ENCODE measurements at places on chromosomes 7 and 10.
A peak's percentile ranks its signal among the peaks of the same experiment; 100 is the strongest.

- no peak for DNase-seq
Observed at GRCh38 chr10:3682745-3683144, 102.3 kb downstream of the KLF6 start.

GRCh38 chr7:158595068-158595467 lies 7.4 kb upstream of the PTPRN2 start:
- peak; percentile 14 for DNase-seq

GRCh38 chr7:113730309-113730955 lies 188.4 kb downstream of the PPP1R3A start:
- peak; percentile 76 for DNase-seq

DNA sequence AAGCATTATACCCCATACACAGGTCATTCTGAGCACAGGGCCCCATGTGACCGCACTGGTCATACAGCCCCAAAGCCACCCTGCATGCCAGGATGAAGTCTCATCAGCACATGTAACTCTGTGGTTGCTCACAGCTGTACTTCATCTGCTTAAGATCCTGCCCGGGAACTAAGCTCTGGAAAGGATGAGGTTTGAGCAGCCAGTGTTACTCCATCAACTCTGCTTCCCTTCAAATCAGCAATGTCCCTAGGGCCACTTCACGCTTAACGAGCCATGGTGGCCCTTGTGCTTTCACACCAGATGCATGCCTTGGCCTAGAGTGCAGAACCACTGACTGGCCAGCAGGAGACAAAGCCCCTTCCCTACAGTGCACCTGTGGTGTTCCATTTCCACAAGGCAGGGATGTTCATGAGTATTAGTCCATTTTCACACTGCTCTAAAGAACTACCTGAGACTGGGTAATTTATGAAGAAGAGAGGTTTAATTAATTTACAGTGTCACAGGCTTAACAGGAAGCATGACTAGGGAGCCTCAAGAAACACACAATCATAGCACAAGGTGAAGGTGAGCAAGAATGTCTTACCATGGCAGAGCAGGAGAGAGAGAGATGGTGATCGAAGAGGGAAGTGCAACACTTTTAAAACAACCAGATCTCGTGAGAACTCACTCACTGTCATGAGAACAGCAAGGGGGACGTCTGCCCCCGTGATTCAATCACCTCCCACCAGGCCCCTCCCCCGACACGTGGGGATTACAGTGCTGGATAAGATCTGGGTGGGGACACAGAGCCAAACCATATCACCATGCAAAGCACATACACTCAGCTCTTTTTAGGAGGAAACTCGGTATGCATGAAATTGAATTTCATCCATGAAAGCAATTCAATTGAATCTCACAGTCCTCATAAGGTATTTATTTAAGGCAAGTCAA lies 149.0 kb upstream of the CDCA7L start:
- DNase-seq = peak; percentile 2

DNA sequence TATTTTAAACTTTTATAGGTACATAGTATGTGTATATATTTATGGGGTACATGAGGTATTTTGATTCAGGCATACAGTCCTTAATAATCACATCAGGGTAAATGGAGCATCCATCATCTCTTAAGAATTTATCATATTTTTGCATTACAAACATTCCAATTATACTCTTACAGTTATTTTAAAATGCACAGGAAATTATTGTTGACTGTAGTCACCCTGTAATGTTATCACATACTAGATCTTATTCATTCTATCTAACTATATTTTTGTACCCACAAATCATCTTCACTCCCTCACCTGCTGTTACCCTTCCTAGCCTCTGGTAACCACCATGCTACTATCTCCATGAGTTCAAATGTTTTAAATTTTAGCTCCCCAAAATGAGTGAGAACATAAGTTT lies 56.3 kb upstream of the FAM3C start:
- DNase-seq = peak; percentile 10

DNA sequence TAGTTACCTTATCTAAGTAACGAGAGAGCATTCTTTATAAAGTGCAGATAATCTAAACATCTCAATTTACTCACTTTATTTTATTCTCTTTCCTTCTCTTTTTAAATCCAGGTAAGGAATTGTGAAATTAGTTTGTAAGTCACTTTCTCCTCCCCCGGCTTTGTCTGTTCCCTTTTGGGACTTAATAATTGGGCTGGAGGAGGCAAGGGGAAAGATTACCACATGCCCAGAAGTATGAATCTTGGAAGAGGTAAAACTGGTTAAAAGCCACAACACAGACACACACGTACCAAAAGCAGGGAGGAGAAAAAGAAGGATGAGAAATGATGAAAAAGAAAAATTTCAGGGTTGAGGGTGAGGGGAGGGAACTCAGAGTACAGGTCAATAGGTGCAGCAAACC lies 63.3 kb upstream of the LRRC17 start:
- DNase-seq = no peak

- DNase-seq = no peak
Observed at GRCh38 chr10:24170199-24170598, 38.7 kb upstream of the KIAA1217 start.

DNA sequence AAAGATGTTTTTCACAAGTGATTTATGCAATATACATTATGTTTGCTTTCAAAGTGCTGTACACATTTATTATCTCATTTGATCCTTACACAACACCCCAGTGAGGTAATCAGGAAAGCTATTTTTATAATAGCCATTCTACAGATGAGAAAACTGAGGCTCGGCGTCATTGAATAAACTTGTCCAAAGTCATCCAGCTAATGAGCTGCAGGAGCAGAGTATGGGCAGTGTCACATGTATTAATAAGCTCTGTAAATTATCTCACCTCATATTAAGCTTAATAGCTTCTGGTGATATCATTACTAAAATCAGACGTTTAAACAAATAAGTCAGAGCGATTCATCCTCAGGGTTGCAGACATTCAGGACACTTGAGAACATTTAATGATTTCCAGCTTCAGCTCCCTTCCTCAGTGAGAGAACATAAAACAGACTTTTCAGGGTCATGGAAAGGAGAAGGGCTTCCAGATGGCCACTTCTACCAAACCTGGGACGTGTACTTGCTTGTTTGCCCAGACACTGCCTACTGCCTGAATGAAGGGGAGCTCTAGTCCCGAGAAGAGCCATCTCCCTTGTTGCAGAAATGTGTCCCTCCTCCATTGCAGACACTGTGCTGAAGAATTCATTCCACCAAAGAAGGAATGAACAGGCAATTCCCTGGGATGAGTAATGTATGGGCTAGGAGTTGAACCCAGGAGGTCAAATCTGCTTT lies 20.5 kb upstream of the FZD1 start:
- peak; percentile 73 for DNase-seq

- no peak for DNase-seq
Observed at GRCh38 chr10:14382022-14382421, 51.3 kb upstream of the FRMD4A start.

DNA sequence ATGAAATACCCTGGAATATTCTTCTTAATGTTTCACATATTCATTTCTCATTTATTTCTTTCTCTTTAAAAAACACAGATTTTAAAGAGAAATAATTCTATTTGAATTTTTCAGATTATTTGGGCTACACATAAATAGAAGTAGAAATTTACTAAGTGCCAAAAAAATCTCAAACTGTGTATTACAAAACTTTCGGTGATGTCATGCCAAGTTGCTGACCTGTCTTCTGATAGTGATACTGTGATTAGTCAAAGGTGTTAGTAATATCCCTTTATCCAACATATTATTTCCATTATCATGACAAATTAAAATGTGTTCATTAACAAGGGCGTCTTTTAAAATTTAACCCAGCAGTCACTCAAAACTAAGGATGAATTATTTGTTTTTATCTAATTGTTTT lies 60.1 kb downstream of the COL28A1 start:
- no peak for DNase-seq

GRCh38 chr7:99011706-99012404 lies 132.1 kb downstream of the SMURF1 start:
- no peak for DNase-seq

DNA sequence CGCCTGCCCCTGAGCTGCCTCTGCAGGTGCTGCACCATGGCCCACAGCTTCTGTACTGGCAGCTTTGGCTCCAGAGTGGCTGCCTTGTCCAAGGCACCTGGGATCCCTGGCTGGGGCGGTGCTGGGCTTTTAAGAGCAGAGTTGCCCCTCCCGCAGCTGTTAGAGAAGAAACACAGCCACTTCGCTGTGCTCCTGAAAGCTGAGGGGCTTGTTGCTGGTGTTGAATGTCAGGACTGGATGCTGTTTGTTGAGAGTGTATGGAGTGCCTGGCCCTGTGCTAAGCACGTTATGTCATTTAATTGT lies 6.2 kb downstream of the FAM241B start:
- no peak for DNase-seq

DNA sequence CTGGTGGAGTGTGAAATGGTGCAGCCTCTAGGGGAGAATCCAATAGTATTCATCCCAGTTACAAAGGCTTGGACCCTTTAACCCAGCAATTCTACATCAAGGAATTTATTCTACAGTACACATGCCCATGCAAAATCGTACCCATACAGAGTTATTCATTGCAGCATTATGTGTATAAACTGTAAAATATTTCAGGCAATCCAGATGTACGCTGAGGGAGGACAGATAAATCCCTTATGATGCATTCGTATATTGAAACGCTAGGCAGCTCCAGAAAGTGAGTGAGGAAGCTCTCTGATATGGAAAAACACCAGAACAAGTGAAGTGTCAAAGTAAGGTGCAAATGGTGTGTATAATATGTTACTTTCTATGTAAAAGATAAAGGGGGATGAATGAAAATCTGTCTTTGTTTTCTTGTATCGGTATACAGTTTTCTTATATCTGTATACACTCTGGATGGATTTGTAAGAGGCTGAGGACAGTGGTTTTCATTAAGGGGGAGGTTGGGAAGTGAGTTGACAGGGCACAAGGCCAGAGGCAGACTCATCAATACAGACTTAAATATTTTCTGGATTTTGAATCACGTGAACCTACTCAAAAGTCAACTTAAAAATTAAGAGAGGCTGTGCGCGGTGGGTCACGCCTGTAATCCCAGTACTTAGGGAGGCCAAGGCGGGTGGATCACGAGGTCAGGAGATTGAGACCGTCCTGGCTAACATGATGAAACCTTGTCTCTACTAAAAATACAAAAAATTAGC lies 17.1 kb downstream of the VWA2 start:
- DNase-seq = peak; percentile 8

- no peak for DNase-seq
Observed at GRCh38 chr7:148921189-148921588, 37.1 kb upstream of the EZH2 start.

DNA sequence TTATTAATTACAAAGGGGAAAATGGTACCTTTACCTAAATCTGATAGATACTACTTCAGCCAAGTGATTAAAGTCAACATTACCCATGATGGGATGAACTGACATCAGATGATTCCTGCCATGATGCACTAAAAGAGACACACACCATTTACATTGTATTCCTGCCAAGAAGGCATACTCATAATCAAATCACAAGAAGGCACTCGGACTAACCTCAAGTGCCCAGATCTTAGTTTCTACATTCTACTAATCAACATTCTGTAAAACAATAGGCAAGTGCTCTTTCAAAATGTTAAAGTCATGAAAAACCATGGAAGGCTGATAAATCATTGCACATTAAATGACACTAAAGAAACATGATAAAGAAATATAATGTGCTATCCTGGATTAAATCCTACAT lies 44.4 kb downstream of the SLC35G1 start:
- DNase-seq = no peak

DNA sequence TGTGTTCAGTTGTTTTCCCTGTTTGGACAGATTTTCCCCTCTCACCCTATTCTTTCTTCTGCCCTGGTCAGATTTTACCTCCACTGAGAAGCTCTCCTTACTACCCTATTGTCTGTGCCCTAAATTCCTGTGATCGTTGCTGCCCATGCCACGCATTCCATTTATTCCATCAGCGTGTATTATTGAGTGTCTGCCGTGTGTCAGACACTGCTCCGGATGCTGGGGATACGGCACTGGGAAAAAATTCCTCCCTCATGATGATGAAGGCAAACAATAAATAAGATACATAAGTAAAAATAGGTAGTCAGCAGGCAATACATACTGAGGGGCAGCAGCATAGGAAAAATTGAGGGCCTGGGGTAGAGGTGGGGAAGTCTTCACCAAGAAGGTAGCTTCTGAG lies 86.8 kb downstream of the FANK1 start:
- peak; percentile 26 for DNase-seq

DNA sequence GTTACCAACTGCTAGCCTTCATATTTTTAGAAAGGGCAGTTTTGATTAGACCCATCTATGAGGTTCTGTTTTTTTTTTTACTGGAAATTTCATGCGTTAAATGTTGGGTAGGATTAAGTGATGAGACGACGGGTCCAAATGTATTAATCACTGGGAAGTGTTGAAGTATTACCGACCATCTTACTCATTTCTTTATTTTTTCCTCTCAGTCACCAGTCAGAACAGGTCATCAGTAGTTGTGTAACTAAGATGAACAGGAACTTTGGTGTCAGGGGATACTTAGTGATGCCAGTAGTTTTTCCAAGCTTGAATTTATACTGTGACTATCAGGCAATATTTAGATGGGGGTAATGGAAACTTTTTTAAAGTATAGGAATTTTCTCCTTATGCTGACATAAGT lies 14.2 kb downstream of the TFAM start:
- peak; percentile 69 for DNase-seq

GRCh38 chr10:104300736-104301292 lies 31.8 kb downstream of the GSTO2 start:
- DNase-seq = peak; percentile 99

GRCh38 chr10:17548770-17549169 lies 68.4 kb downstream of the HACD1 start:
- peak; percentile 35 for DNase-seq

DNA sequence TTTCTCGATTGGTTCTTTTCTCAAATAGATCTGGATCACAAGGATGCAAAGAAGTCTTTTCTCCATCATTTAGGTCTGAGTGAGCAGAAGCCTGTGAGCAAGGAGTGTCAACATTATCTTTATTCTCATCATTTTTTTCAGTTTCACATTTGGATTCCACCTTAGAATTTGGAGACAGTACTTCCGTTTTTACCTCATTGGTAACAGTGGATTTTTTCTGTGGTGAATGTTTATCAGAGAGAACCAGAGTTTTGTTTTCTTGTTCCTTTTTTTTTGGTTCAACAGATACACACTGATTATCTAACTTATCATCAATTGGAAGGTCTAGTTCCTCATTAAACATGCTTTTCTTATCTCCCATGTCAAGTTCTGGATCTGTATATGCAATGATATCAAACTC lies 151.3 kb downstream of the GALNT11 start:
- DNase-seq = no peak

- DNase-seq = no peak
Observed at GRCh38 chr7:143012409-143012808, 14.5 kb downstream of the OR9A2 start.

GRCh38 chr10:31036209-31036608 lies 4.5 kb upstream of the ZNF438 start:
- DNase-seq = peak; percentile 60
